ENCODE measurements at places on chromosomes 2 and 18. TPM values are rescaled to one million over a fixed set of nuclear protein-coding genes. Genes with fewer than 3 reads are reported as not detected.

- no peak for DNase-seq
These were observed 23.3 kb upstream of the UBE2F start for GRCh38 chr2:237943395-237944094.

DNA sequence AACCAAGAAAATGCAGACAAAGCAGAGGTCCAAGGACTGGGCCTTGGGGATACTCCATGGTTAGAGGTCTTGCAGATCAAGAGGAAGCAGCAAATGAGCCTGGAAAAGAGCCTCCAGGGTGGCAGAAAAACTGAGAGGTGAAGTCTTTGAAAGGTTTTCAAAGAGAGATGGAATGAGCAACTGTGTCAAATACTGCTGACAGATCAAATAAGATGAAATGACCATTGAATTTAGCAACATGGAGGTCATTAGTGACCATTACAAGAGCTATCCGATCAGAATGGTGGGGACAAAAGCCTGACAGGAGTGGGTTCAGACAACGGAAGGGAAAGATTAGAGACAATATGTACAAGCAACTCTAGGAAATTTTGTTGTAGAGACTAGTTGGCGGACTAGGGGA is 1.5 kb downstream of the CLHC1 start:
- no peak for DNase-seq

DNA sequence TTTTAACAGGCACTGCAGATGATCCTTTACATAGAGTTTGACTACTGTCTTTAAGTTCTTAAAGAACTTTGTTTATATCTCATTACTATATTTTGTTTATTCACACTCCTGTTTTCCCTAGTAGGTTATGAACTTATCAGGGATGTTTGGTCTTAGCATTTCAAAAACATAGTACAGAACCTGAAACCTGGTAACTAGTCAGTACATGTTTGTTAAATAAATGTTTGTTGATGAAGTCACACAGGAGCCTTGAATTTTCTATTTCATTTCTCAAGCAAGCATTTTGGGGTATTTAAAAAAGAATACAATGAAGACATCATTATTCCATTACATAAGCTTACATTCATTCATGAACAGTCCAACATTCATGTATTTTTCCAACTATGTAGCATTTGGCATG is 280.3 kb upstream of the ZSWIM2 start:
- no peak for DNase-seq

- peak; percentile 82 for DNase-seq
These were observed 9.0 kb upstream of the TMBIM1 start for GRCh38 chr2:218301176-218301819.

DNA sequence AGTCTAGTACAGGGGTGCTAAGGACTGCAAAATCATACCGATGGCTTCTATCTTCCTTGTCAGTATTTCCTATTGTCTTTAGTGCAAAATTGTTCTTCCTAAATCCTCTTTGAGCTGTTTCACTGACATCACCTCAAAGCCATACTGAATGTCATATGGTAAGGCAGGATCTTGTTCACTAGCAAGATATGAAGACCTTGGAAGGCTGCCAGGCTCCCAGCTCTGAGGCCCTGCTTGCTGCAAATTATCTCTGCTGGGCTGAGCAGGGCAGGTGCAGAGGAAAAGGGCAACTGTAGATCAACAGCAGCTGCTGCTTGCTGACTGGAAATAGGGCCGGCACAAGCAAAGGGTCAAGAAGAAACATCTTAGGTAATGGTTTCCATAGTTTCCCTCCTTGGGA is 58.2 kb downstream of the PMAIP1 start:
- no peak for DNase-seq

DNA sequence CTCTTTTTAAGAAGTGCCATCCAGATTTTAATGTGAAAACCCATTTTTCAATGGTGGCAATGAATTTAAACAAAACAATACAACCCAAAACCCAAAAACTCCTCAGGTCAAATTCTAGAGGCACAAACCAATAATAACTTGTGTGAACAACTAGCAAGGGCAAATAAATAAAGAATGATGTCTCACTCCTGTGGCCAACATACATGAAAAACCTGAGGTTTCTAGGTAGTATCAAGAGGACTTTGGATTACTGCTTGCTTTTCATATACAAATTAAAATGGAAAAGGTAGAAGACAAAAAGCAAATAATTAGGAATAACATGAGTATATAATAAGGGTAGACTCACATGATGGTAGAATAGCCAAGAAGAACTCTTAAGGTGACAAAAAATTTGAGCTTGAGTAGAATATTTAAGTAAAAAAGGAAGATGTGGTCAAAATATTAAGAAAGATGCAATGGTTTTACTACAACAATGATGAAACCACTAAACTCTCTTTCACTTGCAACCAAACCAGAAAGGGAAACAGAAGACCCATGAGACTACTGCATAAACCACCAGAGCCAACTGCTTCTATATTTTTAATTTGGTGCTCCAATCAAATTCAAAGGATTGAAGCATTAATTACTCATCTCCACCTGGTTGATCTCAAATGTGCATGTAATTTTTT is 53.5 kb downstream of the DARS1 start:
- no peak for DNase-seq

DNA sequence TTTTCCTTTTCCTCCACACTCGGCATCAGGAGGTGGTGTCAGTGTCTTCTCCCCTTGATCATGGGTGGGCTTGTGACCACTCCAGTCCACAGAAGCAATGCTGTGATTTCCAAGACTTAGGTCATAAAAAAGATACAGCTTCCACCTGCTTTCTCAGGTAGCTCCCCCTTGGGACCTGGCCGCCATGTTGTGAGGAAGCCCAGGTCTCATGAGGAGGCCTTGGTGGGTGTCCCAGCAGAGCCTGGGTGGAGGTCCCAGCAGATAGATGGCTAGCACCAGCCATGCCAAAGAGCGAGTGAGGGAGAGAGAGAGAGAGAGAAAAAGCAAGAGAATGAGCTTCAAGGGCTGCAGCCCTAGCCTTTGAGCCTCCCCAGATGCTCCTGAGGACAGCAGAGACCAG is 16.0 kb downstream of the SLC66A2 start:
- no peak for DNase-seq

- no peak for DNase-seq
These were observed 346.6 kb upstream of the KCNH7 start for GRCh38 chr2:163185160-163185559.

GRCh38 chr18:79575891-79576685 is 103.5 kb upstream of the CTDP1 start:
- DNase-seq: no peak

DNA sequence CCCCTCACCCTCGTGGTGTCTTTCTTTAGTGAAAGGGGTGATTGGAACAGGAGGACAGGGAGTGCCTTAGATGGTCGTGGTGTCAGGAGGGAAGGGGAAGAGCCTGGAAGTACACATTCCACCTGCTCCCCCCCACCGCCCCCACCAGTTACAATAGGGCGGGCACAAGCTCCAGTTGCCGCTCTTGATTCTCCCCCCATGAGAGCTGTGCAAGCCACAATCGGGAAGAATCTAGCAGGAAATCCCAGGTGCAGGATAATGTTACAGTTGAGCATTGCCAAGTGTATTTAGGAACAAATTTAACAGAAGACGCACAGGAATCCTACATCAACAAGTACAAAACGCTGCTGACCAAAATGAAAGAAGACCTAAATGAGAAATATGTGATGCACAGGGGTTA is 73.6 kb downstream of the ASAP2 start:
- DNase-seq: no peak

- no peak for DNase-seq
These were observed 124.0 kb upstream of the CDC42EP3 start for GRCh38 chr2:37795456-37795855.

GRCh38 chr2:236162031-236162845 is 5.9 kb downstream of the GBX2 start:
- DNase-seq: no peak

DNA sequence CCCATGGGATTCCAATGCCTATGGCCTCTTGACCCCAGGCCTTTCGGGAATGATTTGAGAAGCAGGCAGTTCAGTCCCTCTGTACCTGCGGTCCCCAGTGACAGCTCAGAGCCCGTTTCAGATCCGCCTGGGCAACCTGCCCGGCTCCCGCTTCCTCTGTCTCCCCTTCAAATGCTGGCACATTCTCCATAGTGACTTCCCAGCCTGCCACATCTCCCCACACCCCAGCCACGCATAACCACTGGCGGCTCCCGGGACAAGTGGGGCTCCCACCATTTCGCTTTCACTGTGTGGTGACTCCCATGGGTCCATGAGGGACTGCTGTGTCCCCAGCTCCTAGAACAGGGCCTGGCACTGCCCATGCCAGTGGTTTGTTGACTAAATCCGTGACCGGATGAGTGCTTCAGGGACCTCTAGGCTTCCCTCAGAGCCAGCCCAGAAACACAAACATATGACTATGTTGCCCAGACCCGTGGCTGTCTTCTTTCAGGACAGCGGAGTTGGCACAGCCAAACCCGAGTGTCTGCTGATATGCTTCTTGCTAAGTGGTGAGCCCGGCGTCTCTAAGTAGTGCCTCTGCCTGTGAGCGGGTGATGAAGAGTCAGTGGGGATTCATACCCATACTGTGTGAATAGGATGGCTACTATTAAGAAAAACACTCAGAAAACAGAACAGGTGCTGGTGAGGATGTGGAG is 91.2 kb downstream of the GLI2 start:
- no peak for DNase-seq

Gene ARHGEF33
- total RNA-seq: not detected

Gene DNAJC5G
- total RNA-seq: not detected

Gene FMNL2
- 0.64 TPM for total RNA-seq

Gene EML6
- 0.32 TPM for total RNA-seq

Data from GM12878 (cell line).